ENCODE measurements at places on chromosomes 1 and 21.

DNA sequence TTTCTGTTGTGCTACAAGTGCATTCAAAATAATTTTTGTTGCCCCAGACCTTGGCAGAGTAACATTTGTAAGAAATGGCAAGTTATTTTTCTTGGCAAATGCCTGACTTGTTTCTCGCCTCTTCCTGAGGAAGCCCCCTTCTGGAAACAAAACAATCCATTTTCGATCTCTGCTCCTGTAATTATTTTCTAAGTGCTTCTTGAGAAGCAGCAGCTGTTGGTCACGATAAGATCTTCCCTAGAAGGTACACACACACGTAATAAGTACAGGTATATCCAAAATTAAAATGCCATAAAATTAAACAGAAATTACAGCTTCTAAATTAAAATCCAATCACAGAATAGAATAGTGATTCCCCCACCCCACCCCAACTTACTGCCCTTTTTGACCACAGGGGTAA is 47.3 kb downstream of the LPGAT1 start:
- no peak for DNase-seq

- DNase-seq, result no peak
Observed at GRCh38 chr1:230288641-230289349, 137.3 kb downstream of the PGBD5 start.

DNA sequence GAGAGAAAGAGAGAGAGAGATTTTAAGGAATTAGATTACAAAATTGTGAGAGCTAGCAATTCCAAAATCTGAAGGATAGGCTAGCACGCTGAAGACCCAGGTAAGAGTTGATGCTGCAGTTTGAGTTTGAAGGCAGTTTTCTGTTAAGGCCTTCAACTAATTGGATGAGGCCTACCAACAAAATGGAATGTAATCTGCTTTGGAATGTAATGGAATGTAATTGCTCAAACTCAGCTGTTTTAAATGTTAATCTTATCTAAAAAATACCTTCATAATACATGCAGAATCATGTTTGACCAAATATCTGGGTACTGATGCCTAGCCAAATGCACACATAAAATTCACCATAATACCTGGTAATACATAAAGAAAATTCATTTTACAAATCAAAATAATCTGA is 976.1 kb downstream of the LTN1 start:
- DNase-seq, result no peak

- DNase-seq, result no peak
Observed at GRCh38 chr1:156704930-156705320, 458 bp downstream of the CRABP2 start.

- no peak for DNase-seq
Observed at GRCh38 chr1:206081856-206082255, 28.9 kb downstream of the RHEX start.
